ENCODE measurements at places on chromosomes 4 and X.

- DNase-seq: no peak
Observed at GRCh38 chr4:62226082-62226481, 1026.0 kb downstream of the ADGRL3 start.

DNA sequence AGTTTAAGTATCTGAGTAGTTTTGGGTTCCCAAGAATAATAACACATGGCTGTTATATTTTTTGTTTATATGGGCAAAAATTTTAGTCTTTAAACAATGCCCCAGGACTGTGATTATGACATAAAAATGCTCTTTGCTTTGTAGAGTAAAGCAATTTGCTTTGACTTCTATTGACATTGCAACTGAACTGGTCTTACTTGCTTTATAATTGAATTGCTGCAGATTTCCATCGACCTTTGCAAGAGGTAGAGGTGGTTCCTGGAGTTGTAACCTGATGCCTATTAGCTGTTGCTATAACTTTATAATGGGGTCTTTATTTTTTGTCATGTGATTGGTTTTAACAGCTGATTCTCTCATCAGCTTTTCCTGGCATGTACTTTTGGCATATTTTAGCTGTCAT lies 302.9 kb downstream of the ARHGAP10 start:
- DNase-seq: no peak

- DNase-seq: no peak
Observed at GRCh38 chrX:19672222-19672812, 157.0 kb upstream of the MAP3K15 start.

- DNase-seq: no peak
Observed at GRCh38 chr4:175806727-175807126, 5.3 kb downstream of the GPM6A start.

- DNase-seq: no peak
Observed at GRCh38 chr4:52250154-52250553, 199.1 kb downstream of the SPATA18 start.

GRCh38 chrX:40142417-40142816 lies 44.7 kb upstream of the BCOR start:
- no peak for DNase-seq

- no peak for DNase-seq
Observed at GRCh38 chrX:133786382-133786781, 199.0 kb downstream of the GPC3 start.

- no peak for DNase-seq
Observed at GRCh38 chr4:55358668-55359067, 12.6 kb downstream of the SRD5A3 start.

DNA sequence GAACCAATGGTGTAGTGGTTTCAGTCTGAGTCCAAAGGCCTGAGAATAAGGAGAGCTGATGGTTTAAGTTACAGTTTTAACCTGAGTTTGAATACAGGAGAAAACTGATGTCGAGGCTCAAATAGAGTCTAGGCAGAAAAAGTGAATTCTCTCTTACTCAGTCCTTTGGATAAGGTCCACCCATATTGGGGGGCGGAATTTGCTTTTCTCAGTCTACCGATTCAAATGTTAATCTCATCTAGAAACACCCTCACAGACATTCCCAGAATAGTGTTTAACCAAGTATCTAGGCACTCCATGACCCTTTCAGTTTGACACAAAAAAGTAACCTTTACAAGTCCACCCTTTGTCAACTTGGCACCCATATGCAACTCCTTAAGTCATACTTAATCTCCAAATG lies 216.0 kb downstream of the GRID2 start:
- no peak for DNase-seq

GRCh38 chr4:147822128-147822527 lies 90.2 kb downstream of the ARHGAP10 start:
- DNase-seq: no peak

- DNase-seq: no peak
Observed at GRCh38 chr4:108049406-108049805, 59.7 kb downstream of the HADH start.

DNA sequence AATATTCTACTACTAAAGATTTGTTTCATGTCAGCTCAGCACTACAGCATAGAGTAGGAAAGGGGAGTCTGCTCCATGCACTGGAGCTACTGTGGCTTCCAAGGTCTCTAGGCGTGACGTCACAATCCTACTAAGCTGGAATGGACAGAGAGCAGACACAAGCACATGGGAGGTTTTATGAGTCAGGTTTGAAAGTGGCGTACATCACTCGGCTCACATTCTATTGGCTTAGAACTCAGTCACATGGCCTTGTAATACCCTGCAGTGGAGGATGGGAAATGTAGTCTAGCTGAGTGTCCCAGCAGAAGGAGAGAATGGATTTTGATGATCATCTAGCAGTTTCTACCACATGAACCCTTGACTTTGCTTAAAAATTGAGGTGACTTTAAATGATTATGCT lies 624.8 kb upstream of the ATOH1 start:
- no peak for DNase-seq

DNA sequence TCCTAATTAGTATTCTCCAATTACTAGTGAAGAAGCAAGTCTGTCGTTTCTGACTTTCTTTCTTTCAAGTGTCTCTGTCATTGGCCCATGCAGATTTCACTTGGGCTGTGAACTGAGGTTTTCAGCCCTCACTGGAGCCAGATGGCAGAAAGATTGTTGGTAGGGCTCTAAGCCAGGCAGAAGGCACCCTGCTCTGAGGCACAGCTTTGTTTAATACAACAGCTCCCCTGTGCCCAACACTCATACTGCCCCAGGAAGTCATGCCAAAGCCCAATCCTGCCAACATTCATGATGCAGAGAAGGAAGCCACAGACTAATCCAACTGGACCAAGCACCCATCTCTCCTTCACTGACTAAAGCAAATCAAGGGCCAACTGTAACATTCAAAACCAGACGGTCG lies 117.1 kb upstream of the FRG1 start:
- no peak for DNase-seq

GRCh38 chr4:152299553-152299952 lies 236.3 kb downstream of the FBXW7 start:
- no peak for DNase-seq

DNA sequence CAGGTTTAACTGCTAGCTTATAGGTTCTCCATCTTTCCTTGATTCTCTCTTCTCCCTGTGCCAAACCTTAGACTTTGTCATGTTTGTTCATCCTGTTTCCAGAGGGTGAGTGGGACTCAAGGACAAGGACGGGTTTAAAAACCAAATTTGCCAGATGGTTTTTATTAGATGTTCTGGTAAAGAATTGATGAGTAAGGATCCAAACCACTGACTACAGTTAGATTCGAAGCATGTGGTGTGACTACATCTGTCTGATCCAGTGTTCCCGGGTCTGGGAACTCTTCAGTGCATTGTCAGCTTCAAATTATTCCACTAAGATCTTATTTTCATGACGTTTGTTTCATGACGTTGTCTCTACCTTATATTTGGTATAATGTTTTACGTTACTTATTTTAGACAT lies 37.5 kb downstream of the MTMR1 start:
- DNase-seq: no peak

DNA sequence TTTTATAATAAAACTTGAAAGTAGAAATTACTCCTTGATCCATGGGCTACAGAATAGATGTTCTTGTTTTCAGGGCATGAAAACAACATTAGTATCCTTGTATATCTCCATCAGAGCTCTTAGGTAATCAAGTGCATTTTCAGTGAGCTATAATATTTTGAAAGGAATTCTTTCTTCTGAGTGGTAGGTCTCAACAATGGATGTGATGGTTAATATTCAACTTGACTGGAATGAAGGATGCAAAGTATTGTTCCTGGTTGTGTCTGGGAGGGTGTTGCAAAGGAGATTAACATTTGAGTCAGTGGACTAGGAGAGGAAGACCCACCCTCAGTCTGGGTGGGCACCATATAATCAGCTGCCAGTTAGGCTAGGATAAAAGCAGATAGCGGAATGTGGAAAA lies 100.1 kb downstream of the LCORL start:
- no peak for DNase-seq

DNA sequence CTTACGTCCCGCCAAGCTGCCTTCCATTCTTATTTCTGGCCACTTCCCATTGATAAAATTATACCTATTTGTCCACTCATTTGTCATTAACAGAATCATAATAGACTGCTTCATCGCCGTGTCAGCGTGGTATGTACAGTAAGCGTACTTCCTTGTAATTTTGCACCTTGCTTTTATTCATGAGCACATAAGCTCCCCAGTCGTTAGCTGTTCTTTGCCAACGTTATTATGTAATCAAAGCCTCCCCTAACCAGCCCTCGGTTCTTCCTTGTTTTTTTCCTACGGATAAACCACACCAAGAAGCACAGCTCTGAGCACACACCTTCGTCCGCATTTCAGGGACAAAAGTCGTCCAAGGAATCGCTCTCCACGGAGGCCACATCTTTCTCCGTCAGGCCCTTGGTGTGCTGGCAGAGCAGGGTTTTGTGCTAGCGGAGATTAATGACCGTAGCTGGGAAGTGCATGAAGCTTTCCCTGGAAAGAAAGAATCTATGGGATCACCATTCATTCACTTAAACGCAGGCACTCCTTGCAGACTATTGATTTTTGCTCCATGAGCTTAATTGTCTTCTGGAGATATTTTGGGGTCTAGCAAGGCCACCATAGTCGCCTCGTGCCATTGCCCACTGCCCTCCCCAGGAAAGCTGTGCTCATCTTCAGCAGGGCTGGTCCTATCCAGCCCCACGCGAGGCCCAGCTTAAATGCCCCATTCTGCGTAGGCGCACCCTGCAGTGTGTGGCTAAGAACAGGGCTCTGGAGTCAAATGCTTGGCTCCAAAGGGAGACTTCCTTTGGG lies 200.9 kb upstream of the PSAPL1 start:
- no peak for DNase-seq

DNA sequence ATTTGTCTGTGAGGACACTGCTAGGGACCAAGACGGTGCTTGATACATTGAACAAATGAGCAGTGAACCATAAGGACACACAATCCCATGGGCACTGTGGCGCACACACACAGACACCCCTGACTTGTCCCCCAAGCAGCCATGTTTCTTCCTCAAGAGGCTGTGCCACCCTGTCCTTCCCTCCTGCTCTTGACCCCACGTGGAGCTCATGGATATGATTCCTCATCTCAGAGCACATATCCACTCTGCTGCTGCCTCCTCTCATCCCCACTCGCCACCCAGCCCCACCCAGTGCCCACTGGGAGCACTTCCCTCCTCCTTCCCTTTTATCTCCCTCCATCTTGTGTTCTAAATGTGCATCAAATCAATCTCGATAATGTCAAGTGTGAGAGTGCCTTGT lies 102.4 kb downstream of the PARM1 start:
- DNase-seq: no peak

- peak; percentile 12 for DNase-seq
Observed at GRCh38 chrX:102515975-102516941, at the start of gene TMSB15A. TSS of gene TMSB15A (minus strand) at chrX:102516739.

DNA sequence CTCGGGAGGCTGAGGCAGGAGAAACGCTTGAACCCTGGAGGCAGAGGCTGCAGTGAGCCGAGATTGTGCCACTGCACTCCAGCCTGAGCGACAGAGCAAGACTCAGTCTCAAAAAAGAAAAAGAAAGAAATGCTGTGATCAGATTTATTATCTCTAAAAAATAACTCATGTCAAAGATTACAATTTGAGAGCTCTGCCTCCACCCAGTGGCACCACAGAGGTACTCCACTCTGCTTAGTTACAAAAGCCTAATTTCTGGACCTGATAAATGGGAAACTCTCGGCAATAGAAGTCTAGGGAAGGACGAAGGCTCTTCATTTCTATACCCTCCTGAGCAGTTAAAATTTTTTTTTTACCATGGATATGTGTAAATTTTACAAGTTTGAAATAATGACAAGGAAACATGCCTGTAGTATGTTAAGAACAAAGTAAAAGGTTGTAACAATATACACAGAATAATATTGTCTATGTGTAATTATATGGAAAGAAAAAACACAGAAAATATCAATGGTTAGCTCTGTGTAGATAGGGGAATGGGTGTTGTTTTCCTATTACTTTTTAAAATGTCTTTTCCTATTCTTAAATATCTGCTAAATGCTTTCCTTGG lies 149.8 kb downstream of the STIM2 start:
- peak; percentile 48 for DNase-seq

- no peak for DNase-seq
Observed at GRCh38 chrX:155417769-155418168, 35.9 kb downstream of the F8A2 start.

DNA sequence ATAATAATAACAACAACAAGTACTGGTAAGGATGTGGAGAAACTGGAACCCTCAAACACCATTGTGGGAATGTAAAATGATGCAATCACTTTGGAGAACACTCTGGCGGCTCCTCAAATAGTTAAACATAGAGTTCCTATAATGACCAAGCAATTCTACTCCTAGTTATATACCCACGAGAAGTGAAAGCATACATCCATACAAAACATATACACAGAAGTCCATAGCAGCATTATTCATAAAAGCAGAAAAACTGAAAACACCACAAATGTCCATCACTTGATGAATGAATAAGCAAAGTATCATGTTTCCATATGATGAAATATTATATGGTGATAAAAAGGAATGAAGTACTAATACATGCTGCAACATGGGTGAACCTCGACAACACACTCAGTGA lies 116.7 kb downstream of the AMELX start:
- no peak for DNase-seq

- no peak for DNase-seq
Observed at GRCh38 chr4:60948008-60948407, 252.1 kb upstream of the ADGRL3 start.

- no peak for DNase-seq
Observed at GRCh38 chr4:88216395-88216794, 58.0 kb upstream of the ABCG2 start.

DNA sequence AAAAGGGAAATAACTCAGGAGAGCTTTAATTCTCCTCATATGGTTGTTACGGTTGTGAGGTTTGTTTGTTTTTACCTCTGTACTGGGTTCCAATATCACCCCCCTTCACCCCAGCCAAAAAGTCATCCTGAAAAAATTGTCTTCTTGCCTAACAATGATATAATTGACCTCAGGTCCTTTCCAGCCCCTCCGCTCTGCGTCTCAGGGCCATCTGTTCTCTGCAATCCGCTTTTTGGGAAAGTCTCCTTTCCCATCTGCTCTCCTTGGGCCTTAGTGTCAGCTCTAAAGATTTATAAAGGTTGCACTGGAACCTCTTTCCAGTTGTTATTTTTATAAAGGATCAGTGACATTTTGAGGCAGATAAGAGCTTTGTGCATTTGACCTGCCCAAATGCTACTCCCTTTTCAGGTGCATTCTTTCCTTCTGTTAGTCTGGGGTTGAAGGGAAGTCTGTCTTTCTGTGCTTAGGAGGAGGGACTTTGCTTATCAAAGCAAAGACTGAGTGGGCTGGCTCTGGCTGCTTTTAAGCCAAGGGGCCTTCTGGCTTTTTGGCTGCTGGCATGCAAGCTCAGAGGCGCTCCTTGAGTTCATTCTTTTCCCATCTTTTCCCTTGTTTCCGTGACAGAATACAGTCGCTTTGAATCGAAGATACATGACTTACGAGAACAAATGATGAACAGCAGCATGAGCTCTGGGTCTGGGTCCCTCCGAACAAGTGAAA lies 34.1 kb downstream of the DLG3 start:
- DNase-seq: no peak

DNA sequence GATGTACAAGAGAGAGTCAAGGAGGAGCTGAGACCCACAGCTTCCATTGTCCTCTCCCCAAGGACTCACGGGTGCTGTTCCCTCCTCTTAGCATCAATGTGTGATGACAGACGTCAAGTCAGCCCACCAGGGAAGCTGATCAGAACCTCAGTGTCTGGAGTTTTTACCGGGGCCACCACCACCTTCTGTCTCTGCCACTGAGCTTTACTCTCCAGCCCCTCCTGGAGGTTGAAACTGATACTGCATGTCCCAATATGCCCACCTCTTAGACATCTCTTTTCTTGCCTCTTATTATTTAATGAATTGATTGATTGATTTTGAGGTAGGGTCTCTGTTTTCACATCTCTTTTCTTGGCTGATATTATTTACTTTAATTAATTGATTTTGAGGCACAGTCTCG lies 10.3 kb upstream of the AKAP17A start:
- DNase-seq: peak; percentile 72
